Activated T-helper 1 cell treated with anti-CD3 and anti-CD28 coated beads, Interleukin-2, amount 50 U/mL, for 16 hours (primary cell): ENCODE measurements at places on chromosomes 7 and 10.

GRCh38 chr7:121140790-121141189 lies 152.3 kb downstream of the CPED1 start:
- DNase-seq = no peak

GRCh38 chr7:3236268-3236667 lies 64.8 kb upstream of the SDK1 start:
- DNase-seq = no peak

- DNase-seq = no peak
Measured at GRCh38 chr7:25118048-25118753, 6.9 kb downstream of the CYCS start.

DNA sequence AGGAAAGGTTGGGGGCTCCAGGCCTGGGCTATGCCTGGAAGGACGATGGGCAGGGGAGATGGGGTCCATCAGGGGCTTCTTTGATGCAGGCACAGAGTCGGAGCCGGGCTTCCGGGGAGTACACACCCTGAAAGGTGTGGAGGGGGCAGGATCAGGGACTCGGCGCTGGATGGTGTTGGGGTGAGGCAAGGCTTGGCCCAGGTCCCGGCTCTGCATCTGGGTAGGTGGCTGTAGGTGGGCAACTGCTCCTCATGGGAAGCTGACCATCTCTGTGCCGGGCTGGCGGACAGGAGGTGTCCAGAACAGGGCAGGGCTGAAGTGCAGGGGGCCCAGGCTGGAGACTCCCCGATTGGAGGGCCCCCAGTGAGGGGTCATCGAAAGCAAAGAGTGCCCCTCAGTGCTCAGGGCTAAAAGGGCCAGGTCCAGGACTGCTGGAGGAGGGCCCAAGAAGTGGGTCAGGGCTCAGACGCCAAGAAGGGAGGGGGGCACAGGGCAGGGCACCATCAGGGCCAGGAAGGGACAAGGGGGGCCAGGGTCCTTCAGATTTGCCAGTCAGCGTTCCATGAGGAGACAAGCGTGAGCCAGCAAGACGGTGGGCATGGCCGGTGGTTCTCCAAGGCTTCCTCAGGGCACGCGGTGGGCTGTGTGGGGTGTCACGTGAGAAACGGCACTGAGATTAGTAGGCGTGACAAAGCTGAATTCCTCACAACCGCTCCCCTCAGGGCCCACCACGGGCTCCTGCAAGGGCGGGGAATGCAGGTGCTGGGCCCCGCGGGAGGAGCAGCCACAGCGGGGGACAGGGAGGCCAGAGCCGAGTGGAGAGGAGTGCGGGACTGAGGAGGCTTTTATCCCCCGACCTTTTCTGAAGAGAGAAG lies 97.0 kb downstream of the BMS1 start:
- DNase-seq = no peak

GRCh38 chr7:69457595-69458504 lies 140.4 kb upstream of the AUTS2 start:
- no peak for DNase-seq

- no peak for DNase-seq
Measured at GRCh38 chr10:112335111-112335867, 38.6 kb upstream of the ACSL5 start.

DNA sequence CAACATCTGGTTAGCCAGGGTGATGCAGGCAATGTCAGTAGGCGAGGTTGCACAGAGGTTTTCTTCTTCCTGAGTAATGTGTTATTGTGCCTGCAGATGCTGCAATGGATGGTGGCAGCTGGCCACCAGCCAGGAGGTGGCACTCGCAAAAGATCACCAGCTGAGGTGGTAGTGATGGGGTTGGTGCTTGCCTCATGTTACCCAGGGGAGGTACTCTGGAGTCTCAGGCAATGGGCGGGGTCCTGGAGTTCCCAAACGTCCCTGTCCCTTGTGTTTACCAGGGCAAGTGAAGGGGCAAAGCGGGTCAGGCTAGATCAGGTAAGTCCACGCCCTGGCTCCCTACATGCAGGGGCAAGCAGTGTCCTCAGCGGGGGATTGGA lies 21.1 kb downstream of the CLRN3 start:
- DNase-seq = no peak

- peak; percentile 11 for DNase-seq
Measured at GRCh38 chr10:14838582-14839304, 637 bp downstream of the HSPA14 start.

GRCh38 chr7:31939076-31939475 lies 131.1 kb downstream of the PDE1C start:
- DNase-seq = no peak

DNA sequence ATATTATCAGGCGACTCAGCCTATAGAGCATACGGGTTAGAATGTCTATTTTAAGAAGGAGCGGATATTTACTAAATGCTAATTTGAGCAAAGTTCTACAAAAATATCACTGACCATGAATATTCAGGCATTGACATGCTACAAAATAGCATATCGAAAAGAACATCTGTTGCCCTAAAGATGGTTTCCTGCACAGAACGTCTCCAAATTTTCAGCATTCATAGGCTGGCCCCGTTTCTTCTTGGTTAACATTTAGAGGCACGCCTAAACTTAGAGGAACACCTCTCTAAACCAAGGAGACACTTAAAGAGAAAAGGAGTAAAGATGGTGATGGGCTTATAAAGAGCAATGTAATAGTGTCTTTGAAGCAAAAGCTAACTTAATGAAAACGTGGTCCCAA lies 1.3 kb upstream of the MINPP1 start:
- DNase-seq = no peak
